PC-3 (cell line): ENCODE measurements at places on chromosomes 3 and 15. TPM values are rescaled to one million over a fixed set of nuclear protein-coding genes. Genes with fewer than 3 reads are reported as not detected.

DNA sequence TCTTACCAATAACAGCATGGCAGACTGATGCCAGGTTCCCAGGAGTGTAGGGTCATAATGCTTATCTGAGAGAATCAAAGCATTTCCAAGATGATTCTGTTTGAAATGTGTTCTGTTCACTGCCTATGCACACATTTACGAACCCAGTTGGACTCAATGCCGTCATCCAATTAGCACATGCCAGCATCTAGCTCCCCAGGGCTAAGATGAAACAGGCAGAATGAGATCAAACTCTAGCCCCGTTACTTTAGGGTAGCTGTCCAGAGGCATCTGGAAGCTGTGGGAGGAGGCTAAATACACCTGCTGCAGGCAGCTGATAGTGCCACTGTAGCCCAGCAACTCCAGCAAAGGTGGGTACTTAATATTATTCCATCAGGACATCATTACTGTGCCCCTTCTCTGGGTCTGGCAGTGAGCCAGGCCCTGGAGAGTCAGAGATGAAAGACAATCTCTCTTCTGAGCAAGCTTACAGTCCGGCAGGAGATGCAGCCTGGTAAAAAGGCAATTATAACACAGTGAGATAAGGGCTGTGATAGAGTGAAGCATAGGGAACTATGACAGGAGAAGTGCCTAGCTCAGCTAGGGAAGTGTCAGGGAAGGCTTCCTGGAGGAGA lies 156.4 kb upstream of the PPP2R3A start:
- DNase-seq, result no peak

- no peak for DNase-seq
These were observed 1.2 kb upstream of the SHISA5 start for GRCh38 chr3:48505146-48505545.

DNA sequence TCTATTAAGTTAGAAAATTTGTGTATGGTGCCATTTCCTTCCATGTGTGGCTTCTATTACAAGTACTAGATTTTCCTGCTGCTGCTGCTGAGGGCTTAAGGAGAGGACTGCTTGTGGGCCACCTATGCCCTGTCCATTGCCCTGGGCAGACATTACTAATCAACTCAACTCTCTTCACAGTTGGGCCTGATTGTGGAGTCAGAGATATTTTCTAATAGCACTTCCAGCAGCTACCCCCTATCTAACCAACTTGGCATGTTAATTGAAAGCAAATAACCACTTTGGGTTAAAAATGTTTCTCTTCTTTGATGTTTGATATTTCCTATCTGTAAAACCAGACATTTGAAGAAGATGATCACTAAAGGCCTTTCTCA lies 242.0 kb downstream of the EDEM1 start:
- DNase-seq, result no peak

- DNase-seq, result no peak
These were observed 91.3 kb downstream of the SUCNR1 start for GRCh38 chr3:151964743-151965142.

DNA sequence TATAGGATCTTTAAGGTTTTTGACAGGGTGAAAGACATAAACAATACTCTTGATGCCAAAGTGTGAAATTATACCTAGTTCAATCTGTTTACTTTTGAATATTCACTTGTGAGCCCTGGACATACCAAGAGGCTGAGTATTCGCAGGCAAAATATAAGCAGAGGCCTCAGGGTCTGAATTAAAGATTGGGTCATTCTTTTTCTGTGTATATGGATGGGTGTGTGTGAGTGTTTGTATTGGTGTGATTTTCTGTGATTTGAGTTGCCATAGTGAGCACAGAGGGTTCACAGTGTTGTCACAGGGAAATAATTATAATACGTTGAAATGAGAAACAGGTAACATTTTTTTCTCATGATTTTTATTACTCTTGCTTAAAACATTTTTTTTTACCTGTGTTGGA lies 770.7 kb upstream of the ALCAM start:
- peak; percentile 62 for DNase-seq

- no peak for DNase-seq
These were observed 99.0 kb upstream of the RBMS3 start for GRCh38 chr3:29181872-29182271.

- no peak for DNase-seq
These were observed 211.1 kb upstream of the ADAMTS9 start for GRCh38 chr3:64898941-64899340.

DNA sequence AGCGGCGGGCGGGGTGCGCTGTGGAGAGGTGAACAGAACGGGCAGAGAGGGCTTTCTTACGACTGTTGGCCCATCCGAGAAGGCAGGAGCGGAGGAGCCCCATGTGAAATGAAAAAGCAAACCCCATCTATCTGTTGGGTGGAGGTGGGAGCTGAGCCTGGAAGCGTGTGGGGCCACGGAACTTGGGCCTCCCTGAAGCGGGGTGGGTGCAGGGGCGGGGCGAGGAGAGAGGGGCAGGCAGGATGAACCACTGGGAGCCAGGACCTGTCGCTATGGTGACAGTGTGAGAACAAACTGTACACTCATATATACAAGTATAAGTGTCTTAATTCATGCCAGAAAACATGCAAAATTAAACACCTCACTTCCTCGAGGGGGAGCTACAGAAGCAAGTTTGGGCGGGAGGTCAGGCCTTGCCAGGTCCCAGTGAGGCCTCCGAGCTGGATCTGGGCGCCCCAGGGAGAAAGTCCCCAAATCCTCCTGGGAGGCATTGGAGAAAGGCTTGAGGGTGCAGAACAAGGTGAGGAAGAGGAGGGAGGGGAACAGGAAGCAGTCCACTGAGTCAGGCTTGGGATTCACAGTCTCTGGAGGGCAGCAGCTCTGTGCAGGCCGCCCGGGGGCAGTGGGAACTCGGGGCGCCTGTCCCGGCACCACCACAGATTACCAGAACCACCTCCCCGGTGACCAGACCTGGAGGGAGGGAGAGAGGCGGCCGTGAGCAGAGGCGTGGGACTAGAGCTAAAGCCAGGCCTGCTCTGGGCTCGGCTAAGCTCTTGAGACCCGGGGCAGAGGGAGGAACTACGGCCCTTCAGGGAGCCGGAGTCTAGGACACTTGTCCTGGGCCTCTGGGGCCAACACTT lies 34.8 kb downstream of the RBPMS2 start:
- peak; percentile 51 for DNase-seq

DNA sequence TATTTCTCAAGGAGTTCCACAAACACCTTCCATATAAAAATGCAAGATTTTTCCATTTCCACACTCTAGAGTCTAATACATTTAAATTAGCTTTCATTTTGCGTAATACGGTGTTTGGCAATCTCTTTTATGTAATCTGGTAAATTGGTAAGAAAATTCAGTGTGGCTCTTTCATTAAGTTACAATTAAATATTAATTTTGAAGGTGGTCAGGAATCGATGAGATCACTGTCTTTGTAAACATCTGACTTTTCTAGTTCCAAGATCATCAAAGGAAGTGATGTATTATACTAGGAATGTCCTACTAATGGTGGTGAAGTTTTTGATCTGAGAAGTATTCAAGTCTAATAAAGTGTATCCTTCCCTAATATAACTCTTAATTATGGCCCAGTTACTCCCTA lies 1.1 kb upstream of the UTS2B start:
- peak; percentile 59 for DNase-seq

DNA sequence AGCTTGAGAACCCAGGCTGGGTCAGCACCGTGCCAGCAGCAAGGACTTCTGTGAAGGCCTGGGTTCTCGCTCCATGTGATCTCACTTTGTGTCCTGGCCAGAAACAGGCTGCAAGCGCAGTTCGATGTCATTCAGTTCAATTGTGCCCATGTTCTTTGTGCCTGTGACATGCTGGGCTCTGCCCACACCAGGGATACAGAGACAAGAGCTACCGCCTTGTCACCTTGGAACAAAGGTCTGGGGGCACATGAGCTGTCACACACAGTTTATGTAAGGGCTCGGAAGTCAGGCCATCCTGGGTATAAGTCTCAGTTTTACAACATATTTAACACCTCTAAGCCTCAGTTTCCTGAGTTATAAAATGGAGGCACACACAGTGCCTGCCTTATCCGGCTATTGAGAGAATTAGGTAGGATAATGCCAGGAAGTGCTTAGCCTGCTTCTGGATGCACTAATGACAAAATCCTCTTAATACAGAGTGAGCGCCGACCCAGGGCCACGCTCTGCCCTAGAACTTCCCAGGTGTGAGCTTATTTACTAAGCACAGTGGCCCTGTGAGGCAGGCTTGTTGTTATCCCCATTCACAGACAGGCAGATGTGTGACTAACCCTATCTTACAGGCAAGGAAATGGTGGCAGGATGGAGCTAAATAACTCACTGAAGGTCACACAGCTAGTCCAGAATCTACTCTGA lies 50.4 kb upstream of the LIMD1 start:
- no peak for DNase-seq

Gene ILDR1
- total RNA-seq, result 4.8 and 5.6 TPM in 2 replicates

Gene RYR3
- not detected in 2 replicates for total RNA-seq
